ENCODE measurements at places on chromosomes 1 and 21. TPM values are rescaled to one million over a fixed set of nuclear protein-coding genes. Genes with fewer than 3 reads are reported as not detected.

Gene UQCRH
- 539 TPM for total RNA-seq

Gene LAMB3
- total RNA-seq: 4.9 TPM

Gene KRTAP19-7
- not detected for total RNA-seq

Gene WNT9A
- 0.30 TPM for total RNA-seq

Gene GRHL3
- total RNA-seq: not detected

Gene OR6K3
- not detected for total RNA-seq

Gene AK5
- total RNA-seq: 26.3 TPM

Gene ATF6
- total RNA-seq: 14.9 TPM

Gene MYOC
- total RNA-seq: not detected

Gene ZNF593OS
- total RNA-seq: not detected

Gene CRYZ
- total RNA-seq: 15.0 TPM

Gene FCGR1A
- total RNA-seq: not detected

Gene BMP8B
- total RNA-seq: not detected

Gene PPIAL4G
- not detected for total RNA-seq

Gene ATAD3C
- total RNA-seq: not detected

Gene KDM1A
- 101 TPM for total RNA-seq

Gene PLEKHN1
- 1.9 TPM for total RNA-seq

Gene PPP1R12B
- total RNA-seq: 1.5 TPM

Gene CADM3
- total RNA-seq: under 0.01 TPM

Gene PLPPR5
- under 0.01 TPM for total RNA-seq

Gene SF3B4
- 9.8 TPM for total RNA-seq

Gene CELA3A
- not detected for total RNA-seq

Gene NSL1
- total RNA-seq: 45.8 TPM

Gene ZMYND12
- 0.34 TPM for total RNA-seq

Gene IFNLR1
- total RNA-seq: not detected

Gene KIF17
- 1.8 TPM for total RNA-seq

Gene RGS7
- 0.50 TPM for total RNA-seq

Gene OR6N1
- not detected for total RNA-seq

Gene GCSAML
- total RNA-seq: not detected

Gene ADGRL2
- 18.9 TPM for total RNA-seq

Data from bronchus fibroblast of lung (primary cell).